ENCODE measurements at places on chromosomes 3 and 15.

DNA sequence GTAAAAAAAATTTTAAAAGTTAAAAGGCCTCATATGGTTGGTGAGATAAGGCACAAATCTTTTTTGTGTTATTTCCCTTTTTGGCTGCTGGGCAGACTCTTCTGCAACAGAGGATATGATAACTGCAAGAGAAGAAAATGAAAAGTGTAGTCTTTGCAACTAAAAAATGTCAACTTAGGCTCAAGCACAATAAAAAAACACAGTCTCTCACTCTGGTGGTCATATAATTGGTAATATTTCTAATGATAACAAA lies 15.4 kb downstream of the COMMD2 start:
- no peak for DNase-seq

- no peak for DNase-seq
These were observed 1.4 kb upstream of the GRM2 start for GRCh38 chr3:51705276-51706020.

GRCh38 chr15:52551762-52552161 lies 17.1 kb downstream of the ARPP19 start:
- no peak for DNase-seq

GRCh38 chr15:61097852-61098251 lies 131.2 kb downstream of the RORA start:
- DNase-seq: no peak

DNA sequence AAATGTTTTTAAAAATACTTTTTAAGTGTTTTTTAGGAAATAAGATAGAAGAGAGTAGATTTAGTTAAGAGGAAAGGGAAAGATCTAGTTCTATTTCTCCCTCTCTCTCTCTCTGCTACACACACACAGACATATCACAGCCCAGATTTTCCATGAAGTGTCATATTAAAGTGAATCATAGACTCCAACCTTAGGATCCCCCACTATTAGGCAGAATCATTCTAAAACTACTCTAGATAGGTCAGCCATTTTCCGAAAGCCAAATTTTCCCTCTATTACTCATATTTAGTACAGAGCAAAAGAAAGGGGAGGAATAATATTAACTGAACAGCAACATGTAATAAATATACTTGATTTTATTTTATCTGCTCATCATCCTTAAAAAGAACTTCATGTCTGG lies 45.1 kb upstream of the RSL24D1 start:
- DNase-seq: no peak

GRCh38 chr3:9196020-9196419 lies 53.4 kb downstream of the SRGAP3 start:
- DNase-seq: no peak

DNA sequence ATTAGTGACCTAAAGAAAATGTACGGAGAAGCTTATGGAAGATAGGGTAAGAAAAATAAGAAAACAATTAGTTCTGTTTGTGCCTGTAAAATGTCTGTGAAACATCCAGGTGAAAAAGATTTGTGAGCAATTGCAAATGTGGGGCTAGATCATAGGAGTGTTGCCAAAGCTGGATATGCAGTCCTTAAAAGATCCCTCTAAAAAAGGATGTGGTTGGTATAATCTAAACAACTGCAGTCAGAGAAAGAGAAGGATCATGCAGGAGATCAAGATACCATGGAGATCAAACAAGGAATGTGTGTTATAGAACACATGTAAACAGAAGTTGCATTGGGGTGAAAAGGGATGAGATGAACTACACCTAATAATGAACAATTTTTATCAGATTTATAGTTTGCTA lies 116.8 kb downstream of the ALCAM start:
- no peak for DNase-seq

DNA sequence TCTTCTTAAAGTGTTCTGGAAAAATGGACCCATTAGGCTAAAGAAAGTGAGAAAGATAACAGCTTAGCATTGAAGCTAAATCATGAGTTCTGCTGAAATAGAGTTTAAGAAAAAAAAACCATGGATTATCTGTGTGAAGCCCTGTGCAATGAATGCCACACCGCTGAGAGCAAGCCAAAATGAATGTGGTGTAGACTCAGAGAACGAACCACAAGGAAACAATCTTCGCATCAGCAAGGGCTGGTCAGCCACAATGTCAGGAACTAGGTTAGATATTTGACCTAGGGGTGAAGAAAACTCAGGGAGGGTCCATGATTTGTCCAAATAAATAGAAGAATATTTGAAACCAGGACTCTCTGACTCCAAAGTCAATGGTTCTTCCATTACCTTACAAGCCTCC lies 91.4 kb upstream of the MEX3B start:
- DNase-seq: no peak

GRCh38 chr15:59453474-59454215 lies 15.7 kb downstream of the FAM81A start:
- DNase-seq: no peak

DNA sequence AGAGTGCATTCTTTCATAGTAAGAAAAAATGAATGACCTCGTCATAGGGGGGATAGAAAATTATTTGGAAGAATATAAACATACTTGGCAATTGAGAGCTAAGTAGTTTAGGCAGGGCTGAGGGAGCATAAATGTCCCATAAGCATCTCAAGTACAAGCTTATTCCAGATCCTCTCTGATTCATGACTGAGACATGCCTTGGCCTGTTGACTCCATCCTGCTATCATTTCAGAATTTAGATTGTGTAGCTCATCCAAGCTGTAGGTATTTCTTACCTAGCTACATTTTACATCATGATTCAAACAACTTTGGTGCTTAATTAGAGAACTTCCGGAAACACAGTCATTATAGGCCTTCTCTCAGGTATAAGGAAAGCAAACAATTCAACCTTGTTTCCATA lies 12.3 kb downstream of the POGLUT1 start:
- no peak for DNase-seq

- DNase-seq: no peak
These were observed 26.6 kb upstream of the BLM start for GRCh38 chr15:90690585-90690984.

GRCh38 chr3:176568189-176568588 lies 629.1 kb downstream of the TBL1XR1 start:
- no peak for DNase-seq

DNA sequence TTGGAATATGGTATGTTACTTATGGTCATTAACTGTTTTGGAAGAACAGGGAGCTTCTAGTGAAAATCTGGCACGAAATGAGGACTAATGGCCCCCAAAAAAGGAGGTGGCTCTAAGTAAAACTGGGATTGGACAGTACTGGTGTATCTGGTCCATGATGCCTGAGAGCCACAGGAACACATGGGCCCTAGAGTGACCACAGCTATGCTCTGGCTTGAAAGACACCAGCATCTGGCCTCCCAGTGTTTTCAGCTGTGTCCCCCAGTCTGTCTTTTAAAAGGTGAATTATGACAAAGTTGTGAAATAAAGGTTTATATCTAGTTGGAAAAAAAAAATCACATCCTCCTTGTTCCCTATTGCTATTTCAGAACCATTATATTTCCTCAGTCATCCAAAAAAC lies 64.5 kb downstream of the GSK3B start:
- no peak for DNase-seq

- no peak for DNase-seq
These were observed 3.0 kb downstream of the ZNF589 start for GRCh38 chr3:48243886-48244285.

DNA sequence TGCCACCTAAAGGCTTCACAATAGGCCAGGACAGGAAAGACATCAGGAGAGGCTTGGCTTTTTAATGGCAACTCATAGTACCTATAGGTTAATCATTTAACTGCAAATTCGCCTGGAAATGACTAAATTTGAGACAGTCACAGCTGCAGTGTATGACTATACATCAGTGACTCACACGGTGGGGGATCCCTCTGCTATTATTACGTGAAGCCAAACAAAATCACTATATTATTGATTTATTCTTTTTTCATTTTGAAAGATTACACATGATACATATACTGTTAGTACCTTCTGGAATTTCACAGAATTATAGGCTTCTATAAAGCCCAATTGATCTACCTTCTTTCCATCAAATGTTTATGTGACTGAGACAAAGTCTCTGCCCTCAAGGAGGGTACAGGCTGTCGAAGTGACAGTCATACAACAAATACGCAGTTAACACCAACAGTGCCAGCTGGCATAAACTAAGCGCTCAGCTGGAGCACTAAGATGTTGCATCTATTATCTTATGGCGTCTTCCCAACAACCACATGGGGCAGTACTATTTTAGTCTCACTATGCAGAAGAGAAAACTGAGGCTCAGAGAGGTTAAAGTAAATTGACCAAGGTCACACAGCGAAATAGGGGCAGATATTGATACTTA lies 82.0 kb upstream of the LMOD3 start:
- no peak for DNase-seq

- DNase-seq: no peak
These were observed 475.1 kb downstream of the ZPLD1 start for GRCh38 chr3:102909904-102910303.

DNA sequence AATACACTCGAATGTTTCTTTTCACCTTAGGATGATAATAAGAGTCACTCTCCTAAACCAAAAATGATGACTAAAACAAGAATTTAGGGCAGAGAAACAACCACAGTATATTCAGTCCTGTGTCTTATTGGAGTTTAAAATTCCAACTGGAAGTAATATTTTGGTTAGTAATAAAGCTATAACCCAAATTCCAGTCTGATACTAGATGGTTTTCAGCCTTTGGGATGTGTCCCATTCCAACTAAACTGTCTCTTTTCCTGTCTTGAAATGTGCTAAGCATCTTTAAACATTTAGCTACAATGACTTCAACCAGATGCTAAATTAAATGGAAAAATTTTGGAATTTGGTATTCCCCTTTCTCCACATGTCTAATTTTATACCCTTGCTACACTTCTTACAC lies 510.0 kb downstream of the ROBO1 start:
- no peak for DNase-seq

DNA sequence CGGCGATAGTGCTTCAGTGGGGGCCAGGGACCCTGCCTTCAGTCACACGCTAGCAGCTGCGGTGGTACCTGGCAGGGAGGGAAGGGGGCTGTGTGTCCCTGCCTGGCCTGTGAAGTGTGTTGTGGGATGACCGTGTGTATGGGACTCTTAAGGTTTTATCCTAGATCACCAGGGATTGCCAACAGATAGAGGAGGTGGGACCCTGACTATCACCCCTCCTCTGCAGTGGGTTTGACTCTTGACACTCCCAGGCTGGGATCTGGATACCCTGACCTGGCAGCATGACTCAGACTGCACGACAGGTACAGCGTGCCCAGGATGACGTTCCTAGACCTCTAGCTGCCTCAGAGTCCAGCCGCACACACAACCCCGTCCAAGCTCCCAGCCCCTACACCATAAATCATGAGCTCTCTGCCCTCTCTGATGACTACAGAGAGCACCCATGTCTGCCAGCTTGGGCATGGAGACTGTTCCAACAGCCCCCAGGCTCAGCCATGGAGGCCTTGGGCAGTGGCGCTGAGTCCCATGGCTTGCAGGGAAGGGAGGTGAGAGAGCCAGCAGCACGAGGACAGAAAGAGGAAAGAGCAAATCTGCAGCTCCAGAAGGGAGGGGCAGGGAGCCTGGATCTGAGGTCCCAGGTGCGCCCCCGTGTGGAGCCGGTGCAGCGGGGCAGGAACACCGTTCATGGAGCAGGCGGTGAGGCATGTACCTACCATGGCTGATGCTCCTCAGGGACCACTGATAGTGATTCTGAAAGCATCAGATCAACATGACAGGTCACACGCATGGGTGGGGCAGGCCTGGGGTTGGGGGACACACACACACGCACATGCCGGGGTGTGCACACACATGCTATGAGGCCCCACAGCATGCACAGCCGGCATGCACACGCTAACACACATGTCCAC lies 71.0 kb downstream of the ADAMTS7 start:
- no peak for DNase-seq

GRCh38 chr3:65233561-65233960 lies 545.8 kb upstream of the ADAMTS9 start:
- no peak for DNase-seq

DNA sequence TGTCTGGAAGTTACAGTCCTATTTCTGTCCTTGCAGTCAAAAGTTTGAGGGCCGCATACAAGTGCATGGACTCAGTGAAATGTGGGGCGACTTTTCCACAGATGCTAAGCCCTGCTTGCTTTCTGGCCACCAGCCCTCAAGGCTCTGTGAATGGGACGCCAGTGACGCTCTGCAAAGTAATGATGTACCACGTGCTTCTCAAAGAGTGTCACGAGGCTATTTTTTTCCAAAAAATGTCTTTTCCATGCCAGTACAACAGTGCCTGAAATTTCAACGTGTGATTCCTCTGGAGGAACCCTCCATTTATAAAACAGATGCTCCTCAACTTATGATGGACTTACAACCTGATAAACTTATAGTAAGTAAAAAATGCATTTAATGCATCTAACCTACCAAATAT lies 281.8 kb upstream of the CRBN start:
- DNase-seq: no peak

DNA sequence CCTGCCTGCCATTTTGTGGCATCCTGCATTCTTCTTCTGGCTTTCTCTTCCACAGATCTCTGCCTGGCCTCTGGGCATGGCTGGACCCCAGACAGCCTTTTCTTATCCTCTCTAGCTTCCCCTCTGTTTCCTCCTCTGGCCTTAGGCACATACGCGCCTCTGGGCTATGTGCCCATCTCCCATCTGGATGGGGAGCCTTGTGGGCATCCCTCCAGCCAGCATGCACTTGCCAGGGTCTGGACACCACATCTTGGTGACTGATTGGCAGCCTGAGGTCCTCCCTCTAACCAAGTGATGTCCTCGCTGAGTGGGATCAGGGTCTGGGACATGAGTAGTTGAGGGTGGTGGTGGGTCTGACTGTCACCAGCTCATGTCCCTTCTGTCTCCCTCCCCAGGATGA lies 12.8 kb downstream of the PLEKHO2 start:
- DNase-seq: no peak

DNA sequence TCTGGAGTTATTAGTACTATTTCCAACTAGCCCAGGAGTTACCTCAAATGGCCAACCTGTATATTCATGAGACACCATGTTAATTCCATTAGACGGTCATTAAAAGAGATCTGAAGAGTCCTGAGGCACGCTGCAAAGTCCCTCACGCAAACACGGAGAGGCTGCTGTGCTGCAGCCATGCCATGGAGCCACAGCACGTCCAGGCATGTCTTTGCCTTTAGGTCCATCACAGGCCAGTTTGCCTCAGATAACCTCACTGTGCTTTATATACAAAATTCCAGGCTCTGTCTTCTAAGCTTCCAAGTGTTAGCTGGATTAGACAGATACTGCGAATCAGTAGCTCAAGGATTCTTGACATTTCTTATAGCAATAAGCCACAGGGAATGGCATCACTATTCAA lies 9.8 kb upstream of the PLAAT1 start:
- DNase-seq: no peak

GRCh38 chr3:175111036-175111435 lies 251.9 kb downstream of the NAALADL2 start:
- DNase-seq: no peak

DNA sequence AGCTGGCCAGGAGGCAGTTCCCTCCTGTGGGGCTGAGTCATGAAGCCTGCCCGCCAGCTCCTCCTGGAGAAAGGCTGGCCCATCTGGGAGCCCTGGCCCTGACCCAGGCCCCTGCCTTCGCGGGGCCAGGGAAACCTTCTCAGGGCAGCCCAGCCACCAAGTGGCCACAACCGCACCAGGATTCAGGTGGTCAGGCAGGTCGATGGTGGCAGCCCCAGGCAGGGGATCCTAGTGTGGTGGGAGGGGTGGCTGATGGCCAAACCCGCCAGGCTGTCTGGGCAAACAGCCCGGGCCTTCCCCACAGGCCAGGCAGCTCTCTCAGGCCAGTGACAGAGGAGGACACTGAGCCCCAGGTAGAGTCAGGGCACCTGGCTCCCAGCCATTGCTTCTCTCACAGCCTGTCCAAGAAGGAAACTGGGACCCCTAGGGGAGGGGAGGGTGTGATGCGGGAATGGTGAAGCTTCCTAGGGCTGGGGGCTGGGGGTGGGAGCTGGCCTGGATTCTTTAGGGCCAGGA lies 1.2 kb downstream of the TWF2 start:
- DNase-seq: no peak
